ENCODE measurements at places on chromosomes 1 and 21. TPM values are rescaled to one million over a fixed set of nuclear protein-coding genes. Genes with fewer than 3 reads are reported as not detected.
A peak's percentile ranks its signal among the peaks of the same experiment; 100 is the strongest.

- DNase-seq, result no peak
These were observed 1.9 kb upstream of the GPR52 start for GRCh38 chr1:174445817-174446216.

DNA sequence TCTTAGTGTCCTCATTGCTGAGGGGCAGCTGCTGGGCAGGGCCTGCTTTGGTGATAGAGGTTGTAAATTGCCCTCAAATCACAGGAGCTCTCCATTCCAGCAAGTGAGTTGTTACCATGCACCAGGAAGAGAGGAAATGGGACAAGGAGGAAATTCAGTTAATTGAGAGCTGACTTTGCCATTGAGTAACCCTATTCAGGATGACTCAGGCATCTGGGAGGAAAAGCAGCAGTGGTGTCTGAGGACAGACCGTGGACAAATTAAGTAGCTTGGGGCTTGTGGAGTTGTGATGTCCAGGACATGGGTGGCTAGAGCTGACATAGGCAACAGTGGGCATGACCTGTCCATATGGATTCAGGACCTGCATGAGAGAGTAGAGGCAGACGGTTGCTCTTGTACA is 5.9 kb downstream of the ARHGEF10L start:
- no peak for DNase-seq

GRCh38 chr1:228883535-228883934 is 148.3 kb downstream of the RHOU start:
- no peak for DNase-seq

The TCEA3 gene
- 6.8 TPM for total RNA-seq

The HRNR gene
- not detected for total RNA-seq

- peak; percentile 27 for DNase-seq
These were observed at the start of gene NID1 for GRCh38 chr1:236064674-236065508. Gene NID1, minus strand, starts transcription at chr1:236065090. Its CDS starts 11 bp downstream, at chr1:236065079.

DNA sequence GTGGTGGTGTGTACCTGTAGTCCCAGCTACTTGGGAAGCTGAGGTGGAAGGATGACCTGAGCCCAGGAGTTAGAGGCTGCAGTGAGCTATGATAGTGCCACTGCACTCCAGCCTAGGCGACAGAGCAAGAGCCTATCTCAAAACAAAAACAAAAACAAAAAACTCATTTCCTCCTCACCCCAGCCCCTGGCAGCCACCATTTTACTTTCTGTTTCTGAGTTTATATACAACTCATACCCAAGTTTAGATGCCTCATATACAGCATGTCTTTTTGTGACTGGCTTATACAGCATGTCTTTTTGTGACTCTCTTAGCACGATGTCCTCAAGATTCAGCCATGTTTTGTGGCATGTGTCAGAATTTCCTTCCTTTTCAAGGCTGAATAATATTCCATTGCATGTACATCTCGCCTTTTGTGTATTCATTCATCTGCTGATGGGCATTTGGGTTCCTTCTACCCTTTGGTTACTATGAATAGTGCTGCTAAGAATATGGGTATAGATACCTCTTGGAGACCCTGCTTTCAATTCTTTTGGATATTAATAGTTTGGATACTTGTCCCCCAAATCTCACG is 14.7 kb downstream of the COA7 start:
- no peak for DNase-seq

- DNase-seq, result no peak
These were observed 1376.2 kb downstream of the NCAM2 start for GRCh38 chr21:22374218-22374969.

The CEP170 gene
- 81.5 TPM for total RNA-seq

DNA sequence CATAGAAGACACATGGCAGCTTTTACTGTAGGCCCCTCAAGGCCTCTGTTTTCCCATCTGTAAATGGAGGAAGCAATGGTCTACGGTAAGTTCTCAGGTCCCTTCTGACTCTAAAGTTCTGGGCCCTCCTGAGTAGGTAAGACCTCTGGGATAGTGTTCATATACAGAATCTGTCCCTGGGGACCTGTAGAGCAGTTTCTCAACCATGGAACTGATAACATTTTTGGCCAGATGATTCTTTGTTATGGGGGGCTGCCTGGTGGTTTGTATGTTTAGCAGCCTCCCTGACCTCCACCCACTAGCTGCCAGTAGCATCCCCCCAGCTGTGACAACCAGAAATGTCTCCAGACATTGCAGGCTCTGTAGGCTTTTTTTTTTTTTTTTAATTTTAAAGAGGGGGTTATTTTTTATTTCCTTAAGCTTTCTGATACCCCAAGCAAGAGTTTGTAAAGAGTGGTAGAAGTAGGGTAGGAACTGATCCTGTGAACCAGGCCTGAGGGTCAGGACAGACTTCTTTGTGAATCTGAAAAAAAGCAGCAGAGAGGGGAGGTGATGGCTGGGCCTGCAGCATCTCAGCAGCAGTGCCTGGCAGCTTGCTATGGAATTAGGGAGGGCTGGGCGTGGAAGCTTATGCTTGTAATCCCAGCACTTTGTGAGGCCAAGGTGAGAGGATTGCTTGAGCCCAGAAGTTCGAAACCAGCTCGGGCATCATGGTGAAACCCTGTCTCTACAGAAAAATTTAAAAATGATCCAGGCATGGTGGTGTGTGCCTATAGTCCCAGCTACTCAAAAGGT is 20.2 kb upstream of the TCEA3 start:
- no peak for DNase-seq

GRCh38 chr21:16437586-16437985 is 707.8 kb downstream of the USP25 start:
- DNase-seq, result no peak

- no peak for DNase-seq
These were observed 146.1 kb upstream of the RUNX1 start for GRCh38 chr21:35195232-35195631.

DNA sequence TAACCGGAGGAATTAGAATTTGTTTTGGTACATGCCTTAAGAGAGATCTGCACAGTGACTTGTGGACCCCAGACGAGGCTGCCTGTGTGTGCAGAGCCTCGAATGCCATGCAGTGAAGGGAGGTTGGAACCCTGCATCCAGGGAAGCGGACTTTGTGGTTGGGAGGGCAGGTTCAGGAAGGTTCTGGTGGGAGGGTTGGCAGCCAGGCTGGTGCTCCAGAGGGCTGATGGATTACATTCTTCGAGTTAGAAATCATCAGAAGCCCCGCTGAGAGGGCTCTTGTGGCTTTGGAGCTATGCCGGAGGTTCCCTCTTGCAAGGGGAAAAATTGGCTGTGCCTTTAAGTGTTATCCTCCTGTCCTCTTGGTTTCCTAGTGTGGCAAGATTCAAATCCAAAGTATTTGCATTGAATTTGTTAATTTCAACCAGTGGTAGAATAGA is 21.1 kb downstream of the ROR1 start:
- DNase-seq, result no peak

GRCh38 chr1:151989211-151989862 is 4.3 kb downstream of the S100A10 start:
- DNase-seq, result no peak

DNA sequence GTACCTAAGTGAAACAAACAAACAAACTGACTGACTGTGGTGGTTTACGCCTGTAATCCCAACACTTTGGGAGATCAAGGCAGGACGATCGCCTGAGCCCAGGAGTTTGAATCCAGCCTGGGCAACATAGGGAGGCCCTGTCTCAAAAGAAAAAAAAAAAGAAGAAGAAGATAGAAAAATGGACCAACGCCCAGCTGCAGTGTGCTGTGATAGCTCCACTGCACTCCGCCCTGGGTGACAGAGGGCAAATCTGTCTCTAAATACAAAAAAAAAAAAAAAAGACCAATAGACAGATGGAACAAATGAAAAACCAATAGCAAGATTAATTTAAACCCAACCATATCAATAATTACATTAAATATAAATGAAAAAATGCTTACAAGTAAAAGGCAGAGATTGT is 13.9 kb downstream of the AKR7A3 start:
- no peak for DNase-seq

- no peak for DNase-seq
These were observed 4.8 kb downstream of the GNG4 start for GRCh38 chr1:235644693-235645305.

- DNase-seq, result no peak
These were observed 28.4 kb downstream of the ACP6 start for GRCh38 chr1:147641695-147642592.

DNA sequence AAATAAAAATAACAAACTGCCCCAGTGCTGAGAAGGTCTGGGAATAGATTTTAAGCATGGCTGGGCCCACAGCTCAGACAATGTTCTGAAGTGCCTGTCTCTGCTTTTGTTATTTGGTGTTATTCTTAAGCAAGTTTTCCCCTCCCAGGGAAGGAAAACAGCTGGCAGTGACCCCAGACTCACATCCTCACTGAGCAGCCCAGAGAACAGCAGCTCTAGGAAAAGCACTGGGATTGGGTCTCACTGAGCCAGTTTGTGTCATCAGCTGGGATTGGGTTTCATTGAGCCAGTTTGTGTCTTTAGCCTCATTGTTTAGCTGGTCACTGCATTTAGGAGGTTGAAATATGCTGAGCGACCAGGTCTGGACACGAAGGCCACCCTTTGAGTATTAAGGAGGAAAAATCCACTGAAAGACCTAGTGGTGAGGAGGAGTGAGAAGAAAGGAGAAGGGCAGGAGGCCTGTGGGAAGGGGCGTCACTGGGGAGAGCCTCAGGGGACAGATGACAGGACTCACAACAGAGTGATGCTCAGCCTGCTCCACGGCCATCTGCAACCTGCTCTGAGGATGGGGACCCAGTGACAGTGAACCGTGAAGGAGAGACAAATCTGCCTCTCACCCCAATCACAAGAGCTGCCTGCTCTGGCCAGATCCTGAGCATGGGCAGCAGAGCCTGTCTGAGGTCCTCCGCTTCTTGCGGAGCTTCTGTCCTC is 103.8 kb downstream of the TOMM20 start:
- DNase-seq, result no peak

DNA sequence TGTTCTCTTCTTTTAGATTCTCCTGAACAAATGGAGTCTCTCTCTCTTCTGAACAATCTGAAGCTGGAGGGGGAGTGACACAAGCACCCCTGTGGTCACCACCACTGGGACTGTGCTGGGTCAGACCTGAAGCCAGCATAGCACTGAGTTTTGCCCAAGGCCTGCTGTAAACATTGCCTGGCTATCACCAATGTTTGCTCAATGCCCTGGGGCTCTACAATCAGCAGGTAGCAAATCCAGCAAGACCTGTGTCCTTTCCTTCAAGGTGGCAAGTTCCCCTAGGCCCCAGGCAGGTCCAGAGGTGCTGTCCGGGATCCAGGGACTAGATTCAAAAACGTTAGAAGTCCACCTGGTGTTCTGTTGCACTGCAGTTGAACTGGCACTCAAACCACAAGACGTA is 282.8 kb upstream of the PROX1 start:
- DNase-seq, result no peak

The ABCG1 gene
- 38.0 TPM for total RNA-seq

- DNase-seq, result no peak
These were observed 249.7 kb downstream of the KAZN start for GRCh38 chr1:14848203-14848602.

- no peak for DNase-seq
These were observed 111.4 kb downstream of the SIK1 start for GRCh38 chr21:43315244-43316137.

DNA sequence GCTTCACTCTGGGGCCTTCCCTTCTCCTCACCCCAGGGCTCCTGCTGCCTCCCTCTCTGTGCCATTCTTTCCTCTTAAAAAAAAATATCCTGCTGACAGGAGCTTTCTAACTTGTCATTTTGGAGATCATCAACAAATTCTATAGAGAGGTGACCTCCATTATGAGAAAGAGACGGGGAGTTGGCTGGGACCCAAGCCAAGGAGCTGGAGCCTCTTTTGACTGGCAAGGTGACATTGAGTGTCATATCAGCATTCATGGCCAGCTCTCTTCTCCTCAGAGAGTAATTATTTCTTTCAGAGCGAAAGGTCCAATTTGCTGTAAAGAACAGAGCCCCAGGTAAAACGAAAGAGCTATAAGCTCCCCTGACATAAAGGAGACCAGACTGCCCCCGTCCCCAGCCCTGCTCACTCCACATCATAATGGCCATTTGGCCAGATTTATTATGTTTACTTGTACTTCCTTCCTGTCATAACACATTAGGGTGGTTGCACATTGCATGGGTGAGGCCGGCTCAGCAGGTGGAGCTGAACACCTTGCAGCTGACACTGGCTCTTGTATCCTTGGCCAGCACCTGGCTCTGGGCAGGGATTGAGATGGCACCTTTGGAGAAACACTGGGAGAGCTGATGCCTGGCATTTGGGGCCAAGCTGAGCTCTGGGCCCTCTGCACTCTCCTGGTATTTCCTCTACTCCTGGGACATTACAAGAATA is 404.0 kb upstream of the VAMP3 start:
- DNase-seq, result no peak

GRCh38 chr1:92653605-92654381 is 131.1 kb downstream of the EVI5 start:
- no peak for DNase-seq

GRCh38 chr1:181919542-181919941 is 142.0 kb downstream of the ZNF648 start:
- no peak for DNase-seq

Measured in omental fat pad (tissue), 4 donors.